ENCODE measurements at places on chromosomes 1 and 21. TPM values are rescaled to one million over a fixed set of nuclear protein-coding genes. Genes with fewer than 3 reads are reported as not detected.

DNA sequence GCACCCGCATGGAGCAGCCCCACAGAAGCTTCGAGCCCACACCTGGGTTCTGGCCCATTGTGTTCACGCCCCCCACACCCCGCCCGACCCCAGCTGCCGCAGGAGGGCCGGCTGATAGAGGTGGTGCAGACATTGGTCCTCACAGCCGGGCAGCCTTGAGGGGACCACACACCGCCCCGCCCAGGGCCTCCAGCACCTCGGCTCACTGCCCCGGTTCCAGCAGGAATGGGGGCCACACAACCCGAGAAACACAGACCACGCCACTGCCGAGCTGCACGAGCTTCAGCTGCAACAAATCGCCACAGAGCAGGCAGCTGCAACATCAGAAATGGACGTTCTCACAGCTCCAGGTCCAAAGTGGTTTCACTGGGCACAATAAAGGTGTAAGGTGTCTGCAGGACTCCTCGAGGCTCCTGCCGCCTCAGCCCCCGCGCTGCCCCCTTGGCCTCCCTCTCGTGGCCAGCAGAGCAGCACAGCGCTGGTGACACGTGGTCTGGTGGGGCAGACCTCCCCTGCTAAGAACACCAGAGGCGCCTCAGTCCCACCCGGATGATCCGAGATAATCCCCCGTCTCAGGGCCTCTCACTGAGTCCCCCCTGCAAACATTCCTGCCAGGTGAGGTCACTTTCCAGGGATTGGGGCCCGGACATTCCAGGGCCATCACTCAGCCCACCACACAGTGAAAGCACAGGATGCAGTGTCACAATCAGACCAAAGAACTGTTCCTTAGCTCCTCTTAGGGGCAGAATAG lies 62.3 kb upstream of the ADARB1 start:
- DNase-seq, result peak; percentile 70

- DNase-seq, result no peak
Observed at GRCh38 chr1:18041685-18042355, 65.8 kb upstream of the IGSF21 start.

DNA sequence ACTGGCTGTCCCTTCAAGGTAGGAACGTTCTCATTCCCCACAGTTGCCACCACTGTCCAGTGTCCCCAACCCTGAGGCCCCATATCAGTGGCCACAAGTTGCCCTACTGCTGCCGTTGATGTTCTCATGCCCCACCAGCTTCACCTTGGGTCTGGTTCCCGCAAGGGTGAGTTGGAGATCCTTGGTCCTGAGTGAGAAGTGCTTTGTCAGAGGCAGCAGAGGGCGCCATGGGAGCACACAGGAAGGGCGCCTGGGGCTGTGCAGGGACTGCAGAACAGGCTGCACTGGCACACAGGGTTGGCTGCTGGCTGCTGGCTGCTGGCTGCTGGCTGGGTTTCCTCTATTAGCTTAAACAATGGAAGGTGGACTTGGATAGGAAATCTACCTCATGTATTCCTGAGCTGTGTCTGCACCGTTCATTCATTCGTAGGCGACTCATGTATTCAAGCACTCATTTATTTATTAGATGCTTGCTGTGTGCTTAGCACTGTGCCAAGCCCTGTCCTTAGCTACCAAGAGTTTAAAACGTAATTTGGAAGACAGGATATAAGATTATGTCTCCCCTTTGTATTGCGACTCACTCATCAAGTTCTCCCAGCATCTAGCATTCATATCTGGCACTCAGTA lies 2.1 kb upstream of the S100A9 start:
- peak; percentile 95 for DNase-seq

DNA sequence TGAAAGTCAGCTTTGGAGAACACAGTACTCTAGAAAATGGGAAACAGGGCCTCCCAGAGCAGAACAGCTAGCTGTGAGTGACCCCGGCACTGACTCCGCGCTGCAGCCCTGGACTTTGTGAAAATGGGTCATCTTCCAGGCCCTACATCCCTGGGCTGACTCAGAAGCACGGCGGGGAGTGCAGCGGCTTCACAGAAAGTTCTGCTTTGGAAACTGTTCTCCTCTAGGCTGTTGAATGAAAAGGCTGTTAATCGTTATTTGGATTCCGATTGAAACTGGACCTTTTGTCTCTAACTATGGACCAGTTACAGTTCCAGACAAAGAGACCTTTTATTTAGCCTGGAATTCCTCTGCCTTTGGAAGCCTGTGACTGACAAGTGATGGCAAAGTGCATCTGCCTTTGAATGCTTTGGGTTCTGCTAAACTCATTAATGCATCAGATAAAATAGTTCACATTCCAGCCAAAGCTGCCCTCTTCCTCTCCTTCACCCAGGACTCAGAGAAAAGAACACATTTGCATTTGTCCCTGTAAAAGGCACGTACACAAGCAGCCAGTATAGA lies 144.9 kb upstream of the HOOK1 start:
- DNase-seq, result no peak

GRCh38 chr1:213324859-213325258 lies 273.8 kb downstream of the RPS6KC1 start:
- no peak for DNase-seq

- no peak for DNase-seq
Observed at GRCh38 chr1:184300446-184300845, 86.4 kb upstream of the C1orf21 start.

DNA sequence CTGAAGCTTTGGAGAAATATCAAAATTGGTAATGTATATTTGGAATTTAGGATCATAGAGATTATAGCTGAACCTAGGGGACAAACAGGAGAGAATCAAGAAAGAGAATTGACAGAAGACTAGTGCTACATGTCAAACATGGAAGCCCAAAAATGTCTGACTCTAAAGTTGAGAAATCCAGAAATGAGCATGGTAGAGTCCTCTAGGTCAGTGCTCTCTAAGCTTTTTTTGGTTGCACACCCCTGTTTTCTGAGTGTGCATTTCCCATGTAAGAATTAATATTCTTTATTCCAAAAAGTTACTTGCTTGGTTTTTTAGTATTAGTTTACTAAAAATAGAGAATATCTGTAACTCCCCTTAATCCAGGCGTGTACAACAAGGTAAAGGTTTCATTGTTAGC lies 25.6 kb downstream of the NFYC start:
- no peak for DNase-seq

DNA sequence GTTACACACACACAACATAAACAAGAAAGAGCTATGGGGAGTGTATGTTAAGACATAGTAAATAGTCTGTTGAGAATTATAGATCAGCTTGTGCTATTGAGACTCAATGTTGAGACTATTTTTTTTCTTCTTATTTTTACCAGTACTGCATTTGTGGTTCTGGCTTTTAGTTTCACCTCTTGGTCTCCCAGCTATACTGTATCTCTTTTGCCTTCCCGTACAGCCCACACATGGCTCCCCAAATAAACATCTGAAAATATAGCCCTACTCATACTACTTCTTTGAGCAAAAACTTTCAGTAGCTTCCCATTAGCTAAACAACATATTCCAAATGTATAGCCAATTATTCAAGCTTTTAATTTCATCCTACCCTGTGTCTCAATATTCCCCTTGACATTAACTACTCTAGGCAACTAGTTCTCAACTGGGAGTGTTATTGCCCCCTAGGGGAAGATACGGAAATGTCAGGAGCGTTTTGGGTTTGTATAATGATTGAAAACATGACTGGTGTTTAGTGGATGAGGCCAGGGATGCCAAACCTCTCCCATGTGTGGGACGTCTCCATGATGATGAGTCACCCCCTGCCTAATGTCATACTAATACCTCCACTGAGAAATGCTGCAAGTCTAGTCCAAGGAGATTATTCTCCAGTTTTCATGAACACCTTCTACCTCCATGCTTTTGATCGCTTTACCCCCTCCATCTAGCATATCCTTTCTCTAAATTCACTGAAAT lies 6.8 kb downstream of the RPE65 start:
- no peak for DNase-seq

FCRLB gene
- 0.25 TPM for polyA plus RNA-seq

CCDC30 gene
- polyA plus RNA-seq, result 14.6 TPM

CLCA4 gene
- 0.36 TPM for polyA plus RNA-seq

MXRA8 gene
- polyA plus RNA-seq, result 113 TPM

IL12RB2 gene
- polyA plus RNA-seq, result 0.61 TPM

Measured in left lung (tissue), 14 donors.